ENCODE measurements at places on chromosomes 16 and 17. TPM values are rescaled to one million over a fixed set of nuclear protein-coding genes. Genes with fewer than 3 reads are reported as not detected.

GRCh38 chr16:29141586-29142324 is 156.9 kb downstream of the LAT start:
- no peak for DNase-seq

DNA sequence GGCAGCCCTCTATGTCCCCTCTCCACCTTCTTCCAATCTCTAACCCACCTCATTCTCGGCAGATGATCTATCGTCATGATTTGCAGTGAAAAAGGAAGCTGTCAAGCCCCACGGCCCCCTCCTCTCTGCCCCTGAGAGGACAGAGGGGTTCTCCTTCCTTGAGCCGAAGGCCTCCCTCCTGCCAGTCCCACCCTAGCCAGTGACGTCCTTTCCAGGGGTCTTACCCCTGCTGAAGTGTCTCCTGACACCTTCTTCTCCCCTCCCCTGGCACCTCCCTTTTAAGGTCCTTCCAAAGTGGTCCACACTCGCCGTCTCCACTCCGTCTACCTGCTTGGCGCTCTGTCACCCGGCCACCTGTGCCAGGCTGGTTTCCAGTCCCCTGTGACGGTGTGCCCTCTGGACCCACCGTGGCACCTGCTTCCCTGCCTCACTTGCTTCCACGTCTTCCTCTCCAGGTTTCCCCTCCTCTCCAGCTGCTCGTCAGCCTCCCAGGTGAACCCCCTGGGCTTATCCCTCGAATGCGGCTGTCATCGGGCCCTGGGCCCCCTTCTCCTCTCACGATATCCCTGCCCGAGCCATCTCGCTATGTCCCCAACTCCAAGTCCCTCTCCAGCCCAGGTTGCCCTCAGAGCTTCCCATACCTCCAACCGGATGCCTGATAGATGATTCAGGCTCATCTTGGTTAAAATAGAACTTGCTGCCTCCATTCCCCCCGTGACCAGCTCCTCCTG is 5.7 kb downstream of the CCDC102A start:
- no peak for DNase-seq

DNA sequence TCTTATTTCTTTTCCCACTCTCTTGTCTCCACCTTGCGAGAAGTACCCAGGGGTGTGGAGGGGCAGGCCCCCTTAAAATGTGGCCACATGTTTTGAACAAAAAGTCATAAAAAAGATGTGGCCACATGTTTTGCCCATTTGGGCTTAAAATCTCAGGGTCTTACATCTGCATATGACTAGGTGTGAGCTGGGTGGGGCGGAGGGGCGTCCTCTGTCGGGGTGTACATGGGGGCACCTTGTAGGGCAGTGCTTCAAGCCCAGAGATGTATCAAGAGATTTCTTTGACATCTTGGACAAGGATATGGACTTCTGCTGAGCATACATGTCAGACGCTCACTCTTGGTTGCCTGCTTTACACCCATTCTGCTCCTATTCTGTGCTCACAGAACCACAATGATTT is 13.0 kb upstream of the SLC47A1 start:
- no peak for DNase-seq

DNA sequence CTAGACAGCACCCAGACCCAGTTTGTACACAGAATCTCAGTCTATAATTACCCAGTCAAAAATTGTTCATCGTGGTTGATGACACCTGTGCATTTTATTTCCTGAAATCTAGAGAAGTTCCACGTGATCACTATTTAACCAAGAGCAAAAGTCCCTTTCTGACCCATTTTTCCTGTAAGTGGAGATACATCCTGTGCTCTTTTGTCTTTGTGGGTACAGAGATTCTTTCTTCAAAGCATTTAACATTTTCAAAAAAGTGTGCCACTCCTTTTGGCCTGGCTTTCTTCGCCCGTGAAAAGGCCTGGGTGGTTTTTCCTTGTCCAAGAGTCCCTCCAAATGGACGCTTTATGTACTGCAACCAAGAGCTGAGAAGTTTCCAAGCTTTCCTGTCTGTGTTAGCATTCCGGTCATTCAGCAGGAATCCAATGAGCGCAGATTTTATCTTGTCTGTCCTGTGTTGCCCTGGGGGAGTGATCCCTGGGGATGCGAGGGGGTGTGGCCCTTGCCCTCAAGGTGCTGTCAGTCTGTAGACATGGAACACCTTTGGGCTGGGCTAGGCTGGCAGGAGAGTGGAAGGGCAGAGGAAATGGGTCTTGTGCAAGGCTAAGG is 161.1 kb upstream of the CACNG5 start:
- DNase-seq = peak; percentile 47

DNA sequence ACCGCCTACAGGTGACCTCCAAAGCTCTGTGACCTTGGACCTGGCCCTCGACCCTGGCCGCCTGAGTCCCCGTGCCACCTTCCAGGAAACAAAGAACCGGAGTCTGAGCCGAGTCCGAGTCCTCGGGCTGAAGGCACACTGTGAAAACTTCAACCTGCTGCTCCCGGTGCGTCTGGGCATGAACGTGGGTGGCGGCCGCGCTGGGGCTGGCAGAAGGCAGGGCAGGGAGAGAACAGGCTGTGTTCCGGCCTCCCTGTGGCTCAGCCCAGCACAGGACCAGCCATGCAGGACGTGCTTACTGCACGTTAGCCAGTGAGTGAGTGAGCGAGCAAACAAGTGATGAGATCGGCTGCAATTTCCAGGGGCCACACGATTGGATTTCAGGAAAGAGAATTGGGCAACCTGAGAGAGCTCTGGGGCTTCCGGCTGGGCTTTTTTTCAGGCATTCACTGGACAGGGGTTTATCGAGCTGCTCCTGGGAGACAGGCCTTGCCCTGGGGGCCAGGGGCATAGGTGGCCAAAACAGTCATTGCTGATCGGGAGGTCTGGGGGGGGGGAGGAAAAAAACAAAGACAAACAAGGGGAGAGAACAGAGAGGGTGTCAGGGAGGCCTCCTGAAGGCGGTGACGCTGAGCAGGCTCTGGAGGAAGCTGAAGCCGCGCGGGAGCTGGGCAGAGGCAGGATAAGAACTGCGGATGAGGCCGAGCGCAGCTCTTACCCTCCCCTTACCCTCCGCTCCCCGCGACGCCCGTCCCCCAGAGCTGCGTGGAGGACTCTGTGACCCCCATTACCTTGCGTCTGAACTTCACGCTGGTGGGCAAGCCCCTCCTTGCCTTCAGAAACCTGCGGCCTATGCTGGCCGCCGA is 16.9 kb downstream of the ITGAX start:
- no peak for DNase-seq

DNA sequence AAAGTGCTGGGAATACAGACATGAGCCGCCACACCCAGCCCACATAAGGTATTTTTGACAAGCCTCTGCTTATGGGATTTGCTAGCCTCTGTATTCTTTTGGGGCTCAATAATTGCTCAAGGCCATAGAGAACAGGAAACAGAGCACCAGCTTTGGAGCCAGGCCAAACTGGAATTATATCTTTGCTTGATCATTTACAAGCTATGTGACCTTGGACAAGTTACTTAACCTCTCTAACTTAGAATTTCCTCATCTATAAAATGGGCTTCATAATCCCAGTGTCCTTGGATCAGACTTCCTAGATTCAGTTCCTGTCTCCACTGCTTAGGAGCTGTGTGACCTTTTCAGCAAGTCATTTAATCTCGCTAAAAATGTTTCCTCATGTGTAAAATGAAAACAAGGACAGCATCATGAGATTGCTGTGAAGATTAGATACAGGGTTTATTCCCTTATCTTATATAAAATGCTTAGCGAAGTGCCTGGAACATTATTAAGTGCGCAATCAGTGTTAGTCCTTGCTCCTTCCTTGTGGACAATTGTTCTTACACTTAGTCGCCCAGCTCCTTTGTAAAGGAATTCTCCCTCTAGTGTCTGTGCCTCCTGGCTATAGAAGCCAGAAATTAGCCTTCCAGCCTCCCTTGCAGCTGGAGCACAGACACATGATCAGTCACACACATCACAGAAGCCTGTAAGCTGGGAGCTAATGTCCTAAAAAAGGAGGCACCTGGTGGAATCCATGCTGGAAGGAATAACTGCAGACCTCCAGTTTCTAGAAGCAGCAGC is 16.6 kb downstream of the KRT9 start:
- DNase-seq = no peak

DNA sequence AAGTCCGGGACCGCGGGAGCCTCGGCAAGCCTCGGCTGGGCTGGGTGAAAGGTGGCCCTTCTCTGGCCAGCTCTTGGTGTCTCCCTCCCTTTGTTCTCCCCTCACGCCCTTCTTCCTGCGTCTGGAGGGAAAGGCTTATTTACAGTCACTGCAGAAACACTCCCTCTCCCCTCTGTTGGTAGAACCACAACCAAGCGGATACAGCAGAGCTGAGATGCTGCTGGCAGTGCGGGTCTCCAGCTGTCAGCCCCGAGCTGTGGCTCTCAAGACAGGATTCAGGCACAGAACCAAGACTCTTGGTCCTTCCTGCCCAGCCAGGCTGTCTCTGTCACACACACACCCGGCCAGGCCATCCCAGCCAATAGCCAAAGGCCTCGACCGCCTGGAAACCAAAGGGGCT is 133.3 kb downstream of the ENGASE start:
- DNase-seq = no peak

GRCh38 chr17:17118399-17118798 is 76.1 kb downstream of the MPRIP start:
- DNase-seq = no peak

DNA sequence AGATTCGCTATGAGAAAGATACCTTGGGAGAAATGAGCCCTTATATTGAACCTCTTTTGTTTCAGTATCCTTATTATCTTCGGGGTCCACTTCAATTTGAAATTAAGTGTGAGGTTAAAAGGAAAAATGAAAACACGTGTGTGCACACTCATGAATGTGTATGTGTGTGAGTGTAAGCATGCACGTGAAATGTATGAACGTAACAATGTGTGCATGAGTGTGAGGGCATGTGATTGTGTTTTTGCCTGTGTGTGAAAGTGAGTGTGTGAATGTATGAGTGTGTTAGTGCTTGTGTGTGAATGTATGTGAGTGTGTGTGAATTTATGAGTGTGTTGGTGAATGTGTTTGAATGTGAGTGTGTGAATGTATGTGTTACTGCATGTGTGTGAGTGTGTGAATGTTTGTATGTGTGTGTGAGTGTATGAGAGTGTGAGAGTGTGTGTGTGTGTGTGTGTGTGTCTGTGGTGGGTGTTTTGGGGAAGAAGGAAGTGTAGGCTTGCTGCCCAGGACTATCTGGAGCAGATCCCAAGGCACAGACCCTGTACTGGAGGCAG is 224.0 kb upstream of the CDH13 start:
- no peak for DNase-seq

DNA sequence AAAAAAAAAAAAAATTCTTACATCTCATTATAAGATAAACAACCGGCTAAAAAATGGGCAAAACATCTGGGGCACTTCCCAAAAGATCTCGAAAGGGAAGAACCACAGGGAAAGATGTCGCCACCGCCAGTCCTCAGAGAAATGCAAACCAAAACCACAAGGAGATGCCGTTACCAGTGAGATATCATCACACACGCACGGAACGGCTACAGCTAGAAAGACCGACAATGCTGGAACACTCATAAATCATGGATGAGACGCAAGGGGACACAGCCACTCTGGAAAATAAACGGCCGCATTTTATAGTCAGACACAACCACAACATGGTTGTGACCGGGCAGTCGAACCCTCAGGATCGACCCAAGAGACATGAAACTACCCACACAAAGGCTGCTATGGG is 24.5 kb downstream of the WDR45B start:
- no peak for DNase-seq

- DNase-seq = no peak
Observed at GRCh38 chr17:16573466-16573865, 4.5 kb upstream of the ZNF287 start.

DNA sequence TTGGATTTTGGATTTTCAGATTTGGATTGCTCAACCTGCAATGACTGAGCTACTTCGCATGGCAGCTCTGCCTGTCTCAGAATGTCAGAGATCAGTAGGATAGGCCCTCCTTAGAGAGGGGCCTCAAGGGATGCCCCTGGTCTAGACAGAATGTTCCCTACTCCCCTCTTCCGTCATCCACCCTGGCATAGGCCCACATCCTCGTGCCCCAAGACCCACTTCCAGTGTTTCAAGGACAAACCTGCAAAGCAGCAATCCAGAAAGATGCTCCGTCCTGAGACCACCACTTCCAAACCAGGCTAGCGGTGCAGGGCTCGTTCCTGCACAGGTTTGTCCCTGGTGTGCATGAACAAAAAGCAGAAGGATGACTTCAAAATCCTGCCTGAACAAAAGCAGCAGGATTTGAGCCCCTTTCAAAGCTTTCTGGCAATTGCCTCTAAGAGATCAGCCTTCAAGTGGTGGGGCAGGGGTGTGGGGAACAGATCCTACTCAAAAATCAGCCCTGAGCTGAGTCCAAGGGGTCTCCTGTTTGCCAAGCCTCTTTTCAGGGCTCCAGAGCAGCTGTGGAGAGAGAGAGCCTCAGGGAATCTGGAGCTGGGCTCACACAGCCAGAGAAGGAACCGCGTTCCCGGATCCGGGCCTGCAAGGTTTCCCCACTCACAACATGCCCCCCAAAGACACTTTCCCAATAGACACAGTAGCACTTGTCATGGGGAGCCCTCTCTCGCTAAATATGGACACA is 121.1 kb downstream of the SOCS1 start:
- DNase-seq = no peak

GRCh38 chr17:12463102-12463501 is 202.6 kb upstream of the MYOCD start:
- no peak for DNase-seq

GRCh38 chr16:88926374-88926990 is 50.5 kb downstream of the CBFA2T3 start:
- no peak for DNase-seq

DNA sequence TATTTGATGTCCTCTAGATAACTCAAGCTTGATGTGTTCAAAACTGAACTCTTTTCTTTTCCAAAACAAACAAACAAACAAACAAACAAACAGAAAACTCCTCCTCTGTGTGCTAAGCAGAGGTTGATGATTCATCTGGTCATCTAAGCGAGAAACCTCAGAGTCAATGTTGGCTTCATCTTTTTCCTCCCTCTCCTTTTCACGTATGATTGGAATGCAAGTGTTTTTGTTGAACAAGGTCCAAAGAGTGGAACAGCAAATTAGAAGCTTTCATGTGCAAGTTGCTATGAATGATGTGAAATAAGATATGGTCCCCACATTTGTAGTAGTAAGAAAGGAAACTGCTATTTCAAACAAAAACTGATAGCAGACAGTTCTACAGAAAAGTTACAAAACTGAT is 52.5 kb downstream of the TBX4 start:
- DNase-seq = peak; percentile 12

- DNase-seq = no peak
Observed at GRCh38 chr17:1488826-1489270, 3.6 kb downstream of the MYO1C start.

DNA sequence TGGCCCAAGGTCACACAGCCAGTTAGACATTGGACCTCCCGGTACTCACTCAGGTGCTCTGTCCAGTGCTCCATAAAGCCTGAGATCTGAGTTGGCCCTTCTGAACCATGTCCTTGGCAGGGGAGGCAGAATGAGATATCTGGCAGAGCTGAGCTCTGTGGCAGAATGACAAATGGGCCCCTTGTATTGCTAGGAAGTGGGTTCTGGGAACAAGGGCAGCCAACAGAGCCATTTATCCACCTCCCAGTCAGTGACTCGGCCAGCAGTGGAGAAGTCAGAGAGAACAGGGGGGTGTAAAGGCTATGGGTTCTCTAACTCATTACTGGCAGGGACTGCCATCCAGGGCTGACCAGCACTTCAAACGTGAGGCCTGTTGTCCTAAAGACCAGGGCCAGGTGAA is 117.1 kb upstream of the NLRP1 start:
- DNase-seq = no peak

Gene TK2
- 15.9 TPM for polyA plus RNA-seq

Gene FXR2
- polyA plus RNA-seq = 36.6 TPM

Gene TMC8
- polyA plus RNA-seq = 196 TPM

Gene GGT6
- 3.7 TPM for polyA plus RNA-seq

Gene LRRC75A
- polyA plus RNA-seq = 2.1 TPM

Gene ZFPM1
- polyA plus RNA-seq = 4.2 TPM

Gene BRIP1
- 0.68 TPM for polyA plus RNA-seq

Gene DNAAF8
- 1.1 TPM for polyA plus RNA-seq

Gene RAB37
- 29.3 TPM for polyA plus RNA-seq

Gene ESRP2
- 10.7 TPM for polyA plus RNA-seq

Gene SYT17
- 0.52 TPM for polyA plus RNA-seq

All from thymus (tissue), 14 donors.